ENCODE measurements at places on chromosomes 16 and 17.

DNA sequence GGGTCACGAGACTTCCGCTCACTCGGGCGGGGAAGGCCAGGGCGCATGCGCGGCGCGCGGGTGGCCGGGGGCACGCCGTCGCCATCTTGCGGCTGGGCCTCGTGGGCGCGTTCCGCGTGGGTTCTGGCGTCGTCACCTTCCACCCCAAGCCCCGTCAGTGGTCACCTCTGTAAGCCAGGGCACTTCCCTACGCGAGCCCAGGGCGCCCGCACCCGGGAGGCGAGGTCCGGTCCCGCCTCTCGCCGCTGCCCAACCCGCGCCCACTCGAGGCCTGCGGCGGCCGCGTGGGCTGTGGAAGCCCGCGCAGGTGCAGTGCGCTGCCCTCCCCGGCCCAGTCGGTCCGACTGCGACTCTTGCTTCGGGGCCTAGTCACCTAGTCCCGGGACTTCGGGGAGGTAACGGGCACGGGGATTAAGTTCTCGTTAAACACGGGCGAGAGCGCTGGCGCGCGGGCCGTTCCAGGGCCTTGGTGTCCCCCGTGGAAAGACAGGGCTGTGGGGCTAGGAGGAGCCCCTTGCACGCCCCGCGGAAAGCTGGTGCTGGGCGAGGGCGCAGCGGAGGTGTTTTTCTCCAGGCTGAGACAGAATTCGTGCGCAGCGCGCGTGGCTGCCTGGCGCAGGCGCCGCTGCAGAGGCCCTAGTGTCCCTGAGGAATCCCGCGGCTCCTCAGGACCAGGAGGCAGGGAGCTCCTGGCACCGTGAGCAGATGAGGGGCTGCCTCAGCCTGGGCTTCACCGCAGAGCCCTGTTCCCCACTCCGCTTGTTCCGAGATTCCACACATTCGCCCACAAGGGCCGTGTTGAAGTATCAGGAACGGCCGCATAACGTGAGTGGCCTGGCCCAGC, 472 bp upstream of the ARHGDIA start:
- no peak for DNase-seq

DNA sequence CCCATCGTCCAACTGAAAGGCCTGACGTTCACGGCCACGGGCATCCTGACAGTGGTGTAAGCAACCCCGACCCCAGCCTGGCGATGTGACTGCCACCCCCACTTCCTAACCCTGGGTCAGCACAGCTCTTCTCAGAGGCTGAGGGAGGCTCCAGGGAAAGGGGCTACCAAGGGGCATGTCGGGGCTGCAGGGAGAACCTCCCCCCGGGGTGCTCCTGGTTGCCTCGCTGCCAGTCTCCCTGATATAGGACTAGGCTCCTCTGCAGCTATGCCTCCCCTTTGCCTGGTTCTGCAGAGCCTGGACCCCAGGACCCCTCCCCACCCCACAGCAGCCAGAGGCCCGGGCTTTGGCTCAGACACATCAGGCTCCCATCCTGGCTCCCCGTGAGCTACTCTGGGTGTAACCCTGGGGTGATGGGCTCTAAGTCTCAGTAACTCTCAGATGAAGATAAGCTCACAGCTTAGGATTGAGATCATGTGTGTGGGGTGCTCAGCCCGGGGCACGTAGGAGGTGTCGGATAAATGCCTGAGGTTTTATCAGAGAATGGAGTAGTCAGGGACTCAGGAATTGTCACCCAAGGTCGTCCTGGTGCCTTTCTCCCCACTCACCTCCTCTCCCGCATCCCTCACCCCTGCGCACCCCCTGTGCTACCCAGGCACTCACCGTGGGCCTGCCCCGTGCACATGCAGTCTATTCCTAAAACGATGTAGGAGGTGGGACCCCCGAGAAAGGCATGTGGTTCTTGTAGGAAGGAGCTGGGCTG, 10.6 kb downstream of the ITGAD start:
- DNase-seq = no peak

DNA sequence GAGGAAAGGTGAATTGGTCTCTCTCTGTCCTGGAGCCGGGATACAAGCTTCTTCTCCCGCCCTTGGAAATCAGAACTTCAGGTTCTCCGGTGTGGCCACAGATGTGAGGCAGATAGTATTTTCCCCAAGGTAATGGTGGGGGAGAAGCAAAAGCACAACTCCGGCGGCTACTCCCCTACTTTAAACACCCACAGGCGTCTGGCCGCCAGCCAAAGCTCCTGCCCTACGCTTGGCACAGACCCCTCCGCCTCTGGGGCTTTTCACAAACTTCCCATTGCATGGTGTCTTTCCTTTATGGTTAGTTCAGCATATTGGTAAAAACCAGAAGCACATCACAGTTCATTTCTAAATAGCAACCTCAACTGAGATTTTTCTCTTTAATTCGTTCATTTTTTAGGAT, 39.4 kb upstream of the B4GALNT2 start:
- no peak for DNase-seq

DNA sequence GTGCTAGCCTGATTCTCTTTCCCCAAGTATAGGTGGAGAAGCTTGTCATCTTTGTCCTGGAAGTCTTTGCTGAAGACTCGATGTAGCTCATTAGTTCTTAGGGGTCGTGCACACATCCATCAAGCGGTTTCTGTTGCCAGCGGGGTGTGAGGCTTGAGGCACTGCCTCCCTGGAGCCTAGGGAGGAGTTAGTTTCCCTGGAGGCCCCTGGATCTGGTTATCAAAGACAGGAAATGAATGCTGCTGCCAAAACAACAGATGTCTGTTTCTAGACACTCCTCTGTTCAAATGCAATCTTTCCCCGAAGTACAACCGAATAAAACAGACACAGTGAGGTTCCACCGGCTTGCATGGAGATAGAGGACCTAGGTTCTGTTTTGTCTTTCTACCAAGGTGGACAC, 17.5 kb downstream of the HS3ST4 start:
- no peak for DNase-seq

DNA sequence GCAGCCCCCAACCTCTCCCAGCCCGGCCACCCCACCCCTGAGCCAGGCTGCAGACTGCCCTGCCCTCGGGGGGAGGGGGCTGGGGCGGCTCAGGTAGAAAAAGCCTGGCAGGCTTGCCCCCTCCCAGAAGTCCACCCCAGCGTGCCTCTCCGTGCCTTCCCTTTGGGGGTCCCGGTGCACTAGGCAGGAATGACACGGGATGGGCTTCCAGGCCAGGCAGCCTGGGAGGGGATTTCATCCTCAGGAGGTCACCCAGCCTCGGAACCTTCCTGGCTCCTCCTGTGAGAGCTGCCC, 185.0 kb downstream of the NTN1 start:
- DNase-seq = no peak

- no peak for DNase-seq
Observed at GRCh38 chr17:80112471-80113032, 11.2 kb downstream of the GAA start.

DNA sequence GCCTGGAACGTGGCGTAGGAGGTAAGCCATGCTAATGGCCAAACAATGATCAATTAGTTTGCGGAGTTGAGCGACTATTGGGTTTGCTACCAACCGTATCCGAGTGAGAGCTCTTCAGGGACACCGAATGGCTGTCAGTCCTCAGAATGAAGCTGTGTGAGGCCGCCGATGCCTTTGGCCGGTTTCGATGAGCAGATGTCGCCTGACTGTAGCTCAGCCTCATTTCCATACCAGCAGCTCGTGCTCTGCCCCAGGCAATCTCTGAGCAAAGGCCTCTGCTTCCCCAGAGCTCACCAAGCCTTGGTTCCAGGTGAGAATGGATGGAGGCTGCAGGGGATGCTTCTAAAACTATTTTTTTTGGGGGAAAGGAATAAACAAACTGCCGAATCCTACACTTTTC, 111.7 kb upstream of the HS3ST4 start:
- DNase-seq = no peak

- DNase-seq = no peak
Observed at GRCh38 chr16:19242987-19243575, 42.5 kb upstream of the CLEC19A start.

- DNase-seq = no peak
Observed at GRCh38 chr17:83079766-83080578, 563 bp downstream of the METRNL start.

GRCh38 chr17:11363565-11364117, 122.6 kb downstream of the SHISA6 start:
- no peak for DNase-seq

DNA sequence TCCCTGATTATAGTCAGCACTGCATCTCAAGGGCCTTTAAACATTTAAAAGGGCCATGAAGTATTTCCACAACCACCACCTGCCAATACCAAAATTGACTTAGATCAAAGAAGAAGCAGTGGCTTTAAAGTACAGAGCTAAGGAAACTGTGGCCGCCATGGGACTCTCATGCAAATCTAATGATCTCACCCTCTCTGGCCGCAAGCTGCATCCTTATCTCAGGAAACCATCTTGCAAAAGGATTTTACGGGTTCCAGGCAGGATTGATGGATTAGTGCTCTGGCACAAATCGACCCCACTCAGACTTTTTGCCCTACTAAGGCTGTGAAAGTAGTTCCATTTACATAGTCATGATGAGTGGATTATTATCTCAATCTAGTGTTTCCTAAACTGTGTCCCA, 22.6 kb downstream of the CDRT4 start:
- no peak for DNase-seq

GRCh38 chr17:39979893-39980350, 685 bp upstream of the PSMD3 start:
- no peak for DNase-seq

- DNase-seq = no peak
Observed at GRCh38 chr17:75009139-75009724, 3.2 kb upstream of the MRPL58 start.

GRCh38 chr16:27729516-27730304, 179.8 kb downstream of the KATNIP start:
- DNase-seq = no peak

- DNase-seq = no peak
Observed at GRCh38 chr17:76585649-76586593, at the start of gene ST6GALNAC2. Gene ST6GALNAC2, minus strand, starts transcription at chr17:76585860. Its CDS starts 52 bp downstream, at chr17:76585808.

GRCh38 chr16:11255737-11256660, at the start of gene SOCS1:
Gene SOCS1, minus strand, starts transcription at chr16:11256204. Its CDS starts 726 bp downstream, at chr16:11255478.
- no peak for DNase-seq

DNA sequence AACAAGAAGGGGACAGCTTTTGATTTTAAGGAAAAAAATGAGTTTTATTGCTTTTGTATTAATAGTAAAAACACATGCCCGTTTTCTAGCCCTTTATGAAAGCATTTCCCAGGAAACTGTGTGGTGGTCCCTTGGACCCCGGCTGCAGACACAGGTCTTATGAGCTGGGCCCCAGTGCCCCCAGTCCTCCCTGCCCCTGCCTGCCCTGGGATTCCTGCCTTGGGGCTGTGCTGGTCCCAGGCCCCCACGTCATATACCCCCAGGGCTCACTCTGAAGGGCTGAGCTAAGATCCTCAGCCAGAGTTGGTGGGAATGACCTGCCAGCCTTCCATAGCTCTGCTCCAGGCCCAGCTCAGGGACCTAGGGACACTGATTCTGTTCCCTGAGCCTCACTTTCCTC, 30.8 kb downstream of the GINS2 start:
- no peak for DNase-seq

Measured in esophagus squamous epithelium (tissue), 5 donors.